CD4-positive, alpha-beta T cell treated with Interleukin-15 for 4 hours (primary cell): ENCODE measurements at places on chromosomes 6 and 20.

DNA sequence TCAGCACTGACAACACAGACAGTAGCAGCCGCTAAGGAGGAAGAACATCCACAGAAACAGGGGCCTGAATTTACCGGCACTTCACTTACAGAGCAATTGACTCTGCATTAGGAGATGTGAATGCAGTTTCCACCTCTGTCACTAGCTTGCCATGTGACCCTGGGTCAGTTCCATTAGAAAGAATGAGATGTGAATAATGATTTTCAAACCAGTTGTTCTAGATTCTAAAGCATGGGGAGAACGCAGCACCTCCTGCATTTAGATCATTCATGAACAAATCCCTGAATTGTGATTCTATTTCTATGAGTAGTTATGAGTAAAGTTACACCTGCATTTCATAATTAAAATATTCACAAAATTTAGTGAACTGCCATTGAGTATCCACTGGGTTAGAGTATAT is 197.3 kb upstream of the EXOC2 start:
- no peak for DNase-seq

- no peak for DNase-seq
Measured at GRCh38 chr6:167949121-167949684, 48.3 kb upstream of the KIF25 start.

DNA sequence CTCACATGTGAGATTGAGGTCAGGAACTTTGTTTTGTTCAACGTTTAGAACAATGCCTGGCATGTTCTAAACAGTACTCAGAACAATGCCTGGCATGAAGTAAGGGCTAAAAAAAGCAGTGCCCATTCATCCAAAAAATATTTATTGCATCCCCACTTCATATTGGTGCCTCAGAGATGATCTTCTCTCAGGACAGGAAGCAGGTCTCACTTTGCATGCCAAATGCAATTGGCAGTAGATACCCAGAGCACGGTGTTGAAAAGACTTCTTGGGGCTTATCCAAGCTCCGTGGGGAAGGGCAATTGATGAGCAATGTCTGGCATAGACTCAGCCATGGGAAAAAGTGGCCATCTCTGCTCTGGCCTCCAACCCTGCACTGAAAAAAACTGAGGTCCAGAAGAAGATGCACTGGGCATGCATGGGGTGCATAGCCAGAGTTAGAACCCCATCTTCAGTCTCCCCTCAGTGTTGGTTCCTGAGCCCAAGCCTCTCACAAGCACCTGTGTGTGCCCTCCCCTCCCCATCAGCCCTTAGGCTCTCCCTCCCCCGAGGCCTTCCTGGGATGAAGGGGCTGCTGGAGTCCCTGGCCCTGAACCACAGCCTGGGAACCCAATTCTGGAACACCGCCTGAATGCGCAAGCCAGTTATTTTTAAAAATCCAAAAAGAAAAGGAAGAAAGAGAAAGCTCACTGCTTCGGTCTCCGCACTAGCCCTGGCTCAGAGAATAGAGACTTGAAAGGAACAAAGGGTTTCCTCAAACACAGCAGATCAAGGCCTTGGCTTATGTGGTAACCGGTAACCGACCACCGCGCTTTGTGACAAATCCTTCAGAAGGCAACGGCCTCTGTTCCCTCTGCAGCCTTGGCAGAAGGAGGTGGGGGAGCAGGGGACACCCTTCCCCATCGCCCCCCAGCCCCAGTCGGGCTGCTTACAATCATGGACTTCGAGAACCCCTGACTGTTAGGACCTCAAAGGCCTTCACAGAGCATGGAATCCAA is 78.5 kb upstream of the SIRPA start:
- DNase-seq, result no peak

GRCh38 chr6:4647414-4648365 is 128.5 kb upstream of the CDYL start:
- no peak for DNase-seq

GRCh38 chr20:45051204-45052060 is 49.5 kb downstream of the KCNS1 start:
- DNase-seq, result no peak

GRCh38 chr20:44706301-44707017 is 8.7 kb upstream of the CCN5 start:
- DNase-seq, result no peak

DNA sequence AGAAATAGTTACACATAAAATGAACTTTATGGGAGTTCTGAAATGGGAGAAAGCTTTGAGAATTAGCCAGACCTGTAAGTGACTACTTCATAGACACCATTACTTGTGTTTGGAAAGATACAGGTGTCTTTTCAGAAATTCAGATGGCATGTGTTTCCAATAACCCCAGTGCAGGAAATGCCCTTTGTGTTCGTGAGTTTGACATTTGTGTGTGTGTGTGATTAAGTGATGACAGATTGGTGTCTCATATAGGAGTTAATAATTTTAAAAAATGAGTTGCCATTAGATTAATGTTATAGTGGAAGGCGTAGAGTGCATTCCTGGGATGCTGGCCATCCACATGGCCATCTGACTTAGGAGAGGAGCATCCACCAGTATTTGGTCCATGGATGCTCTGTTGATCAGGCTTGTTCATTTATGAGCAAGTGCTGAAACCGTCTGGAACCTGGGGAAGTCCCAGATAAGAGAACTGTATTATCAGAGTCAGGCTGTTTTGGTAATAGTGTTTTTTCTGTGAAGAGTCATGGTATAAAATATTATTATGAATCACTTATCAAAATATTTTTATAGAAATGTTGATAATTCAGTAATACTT is 3.1 kb downstream of the STK4 start:
- peak; percentile 53 for DNase-seq

- DNase-seq, result no peak
Measured at GRCh38 chr6:134004714-134005113, 47.7 kb downstream of the SLC2A12 start.

- no peak for DNase-seq
Measured at GRCh38 chr6:129008591-129008990, 125.7 kb downstream of the LAMA2 start.

GRCh38 chr6:834866-835265 is 141.9 kb upstream of the EXOC2 start:
- DNase-seq, result no peak

GRCh38 chr20:19740512-19740911 is 17.5 kb upstream of the RIN2 start:
- DNase-seq, result no peak

GRCh38 chr6:145530454-145530853 is 204.9 kb downstream of the EPM2A start:
- no peak for DNase-seq

GRCh38 chr6:28895131-28895812 is 28.5 kb downstream of the TRIM27 start:
- peak; percentile 95 for DNase-seq

DNA sequence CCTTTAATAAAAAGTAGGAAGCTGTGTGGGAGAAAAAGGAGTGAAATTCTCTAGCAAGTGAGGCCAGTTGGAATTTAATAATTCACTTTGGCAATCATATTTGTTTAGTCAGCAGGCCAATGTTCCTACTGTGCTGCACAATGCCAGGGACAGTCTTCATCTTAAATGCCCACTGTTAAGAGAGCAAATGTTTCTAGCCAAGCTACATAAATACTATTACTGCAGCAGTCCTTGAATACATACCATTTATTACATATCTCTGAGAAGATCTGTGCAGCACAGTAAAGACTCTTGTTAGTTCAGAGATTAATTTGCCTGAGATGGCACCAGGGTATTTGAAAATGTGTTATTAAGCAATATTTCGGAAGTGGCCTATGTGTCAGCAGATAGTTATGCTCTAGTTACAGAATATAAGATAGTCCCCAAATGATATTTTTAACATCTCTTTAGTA is 105.4 kb downstream of the OGFRL1 start:
- no peak for DNase-seq

DNA sequence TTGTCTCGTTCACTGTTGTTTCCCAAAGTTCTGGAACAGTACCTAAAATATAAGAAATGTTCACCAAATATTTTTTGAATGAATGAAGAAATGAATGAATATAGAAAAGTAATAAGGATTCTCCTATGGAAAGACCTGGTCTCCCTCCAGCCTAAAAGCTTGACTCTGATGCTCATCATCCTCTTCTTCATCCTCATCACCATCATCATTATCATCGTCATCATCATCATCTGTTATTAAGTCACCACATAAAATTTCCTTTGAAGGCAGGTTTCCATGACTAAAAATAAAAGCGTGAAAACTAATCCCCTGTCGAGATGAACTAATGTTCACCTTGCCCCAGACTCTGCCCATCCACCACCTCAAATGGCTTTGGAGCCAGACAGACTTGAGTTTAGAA is 216.9 kb upstream of the PRND start:
- no peak for DNase-seq

DNA sequence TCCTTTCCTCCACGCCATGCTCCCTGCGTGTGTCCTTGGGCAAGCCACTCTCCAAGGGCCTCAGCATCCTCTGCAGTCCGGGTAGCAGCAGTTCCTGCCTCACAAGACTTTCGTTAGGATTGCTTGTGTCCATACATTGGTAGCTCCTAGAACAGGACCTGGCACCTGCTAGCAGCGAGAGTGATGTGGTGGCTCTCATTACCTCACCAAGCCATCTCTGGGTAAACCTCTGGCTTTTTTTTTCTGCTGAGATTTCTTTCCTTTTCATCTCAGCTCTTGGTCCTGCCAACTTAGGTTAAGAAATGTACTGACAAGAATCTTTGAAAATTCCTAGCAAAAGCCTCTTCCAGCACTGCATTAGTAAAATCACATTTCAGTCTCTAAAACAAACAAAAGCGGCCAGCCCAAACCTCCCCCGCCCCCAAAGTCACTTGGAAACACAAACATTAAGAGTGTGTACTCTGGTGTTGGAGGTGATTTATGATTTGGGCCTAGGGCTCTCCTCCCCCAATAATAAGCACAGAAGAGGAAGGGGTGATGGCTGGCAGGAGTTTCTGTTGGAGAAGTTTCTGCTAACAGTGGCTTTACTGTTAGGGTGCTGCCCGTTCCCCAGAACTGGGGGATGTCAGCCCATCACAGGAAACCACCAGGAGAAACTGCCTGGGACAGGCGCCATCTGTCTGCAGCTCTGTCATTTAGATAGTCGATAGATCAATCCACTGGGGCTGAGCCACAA is 199.2 kb downstream of the CD83 start:
- DNase-seq, result no peak

DNA sequence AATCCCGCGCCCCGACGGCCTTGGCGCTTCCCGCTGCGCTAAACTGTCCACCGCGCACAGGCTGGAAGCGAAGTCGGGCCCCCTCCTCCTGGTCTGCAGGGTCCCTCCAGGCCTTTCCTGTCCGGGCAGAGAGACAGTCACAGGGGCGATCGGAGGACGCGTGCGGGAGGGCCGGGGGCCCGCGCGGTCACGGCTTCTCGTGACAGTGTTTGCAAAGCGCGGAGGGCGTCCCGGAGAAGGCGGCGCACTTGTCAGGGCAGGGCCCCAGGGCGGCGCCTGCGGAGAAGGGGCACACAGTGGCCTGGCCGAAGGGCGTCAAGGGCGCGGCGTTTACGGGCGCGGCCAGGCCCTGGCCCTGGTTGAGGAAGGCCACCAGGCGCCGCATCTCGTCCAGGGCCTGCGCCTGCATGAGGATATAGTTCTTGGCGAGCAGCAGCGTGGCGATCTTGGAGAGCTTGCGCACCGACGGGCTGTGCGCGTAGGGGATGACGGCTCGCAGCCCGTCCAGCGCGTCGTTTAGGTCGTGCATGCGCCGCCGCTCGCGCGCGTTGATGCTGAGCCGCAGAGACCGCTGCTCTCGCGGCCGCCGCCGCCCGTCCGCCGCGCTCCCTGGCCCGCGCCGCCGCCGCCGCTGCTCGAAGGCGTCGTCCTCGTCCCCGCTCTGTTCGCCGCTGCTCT is 763 bp downstream of the BHLHE23 start:
- no peak for DNase-seq

- DNase-seq, result no peak
Measured at GRCh38 chr20:57083072-57083471, 183.4 kb downstream of the BMP7 start.

DNA sequence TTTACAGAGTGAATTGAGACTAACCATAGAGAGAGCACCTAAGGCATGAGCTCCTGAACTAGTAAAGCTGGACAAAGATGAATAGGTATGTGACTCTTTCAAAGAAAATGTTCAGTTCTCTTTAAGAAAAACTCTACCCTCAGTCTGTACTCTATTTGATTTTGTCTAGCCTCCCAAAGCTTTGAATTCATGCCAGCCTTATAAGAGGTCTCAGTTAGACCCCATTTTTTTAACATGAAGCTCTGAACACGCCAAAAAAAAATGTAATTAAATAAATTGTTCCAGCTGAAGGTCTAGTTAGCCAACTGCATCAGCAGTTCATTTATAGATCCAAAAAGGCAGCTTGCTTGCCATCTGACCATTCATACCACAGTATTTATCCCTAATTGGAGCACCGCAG is 71.6 kb downstream of the COL9A1 start:
- no peak for DNase-seq

DNA sequence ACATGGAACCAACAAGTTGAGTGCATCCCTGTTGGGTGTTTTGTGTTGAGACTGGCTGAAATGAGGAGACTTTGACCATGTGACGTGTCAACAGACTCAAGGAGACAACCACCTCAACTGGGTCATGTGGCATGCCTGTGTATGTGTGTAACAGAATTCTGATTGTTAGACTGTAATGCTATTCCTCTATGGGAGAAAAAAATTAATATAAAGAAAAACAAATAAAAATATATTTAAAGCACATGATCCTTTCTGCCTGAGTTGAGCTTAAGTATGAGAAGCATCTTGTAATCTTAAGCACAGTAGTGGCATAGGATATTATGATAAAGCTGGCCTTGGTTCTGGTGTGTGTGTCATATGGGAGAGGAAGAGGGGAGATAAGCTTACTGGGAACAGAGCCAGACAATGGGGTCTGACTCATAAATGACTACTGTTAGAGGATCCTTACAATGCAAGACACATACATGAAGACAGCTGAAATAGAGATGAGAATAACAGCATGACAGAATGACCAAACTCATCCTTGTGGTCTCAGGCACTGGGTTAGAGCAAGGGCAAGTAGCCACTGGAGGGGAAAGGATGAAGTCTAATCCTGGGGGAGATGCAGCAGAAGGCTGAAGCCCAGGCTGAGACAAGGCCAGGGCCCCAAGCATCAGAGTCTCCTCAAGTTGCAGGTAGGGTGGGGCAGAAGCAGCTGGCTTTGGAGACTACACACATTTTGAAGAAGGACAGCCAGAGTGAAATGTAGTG is 9.2 kb downstream of the TP53INP2 start:
- peak; percentile 18 for DNase-seq

DNA sequence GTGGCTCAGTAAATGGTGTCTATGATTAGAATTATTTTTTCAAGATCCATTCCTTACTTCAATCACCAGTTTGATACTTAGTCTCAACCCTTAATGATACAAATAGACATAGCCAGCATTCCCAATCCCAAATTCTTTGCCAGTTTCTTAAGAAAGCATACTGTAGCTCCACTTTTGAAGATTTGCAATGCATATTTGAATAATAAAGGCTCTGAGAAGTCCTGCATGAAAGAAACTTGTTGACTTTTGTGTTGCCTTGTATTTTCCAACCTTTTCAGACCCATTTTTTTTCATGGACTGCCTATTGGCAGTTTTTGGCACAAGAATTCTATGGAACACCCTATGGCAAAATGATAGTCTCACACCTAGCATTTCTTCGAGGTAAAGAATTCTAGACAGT is 215.6 kb upstream of the CHD6 start:
- no peak for DNase-seq
